ENCODE measurements at places on chromosomes 11 and 22. TPM values are rescaled to one million over a fixed set of nuclear protein-coding genes. Genes with fewer than 3 reads are reported as not detected.

The GSTT2B gene
- total RNA-seq: 0.89 TPM

The CSRP3 gene
- total RNA-seq: not detected

The BSX gene
- not detected for total RNA-seq

The KRTAP5-10 gene
- total RNA-seq: not detected

The GLYAT gene
- not detected for total RNA-seq

The TCN2 gene
- total RNA-seq: 13.2 TPM

The SERPINH1 gene
- 141 TPM for total RNA-seq

The PNPLA3 gene
- total RNA-seq: 0.15 TPM

The WNT11 gene
- 67.7 TPM for total RNA-seq

The OR56B4 gene
- not detected for total RNA-seq

The MOGAT2 gene
- total RNA-seq: not detected

The ANKK1 gene
- not detected for total RNA-seq

Data from HT-29 (cell line).